ENCODE measurements at places on chromosomes 2 and 18.
A peak's percentile ranks its signal among the peaks of the same experiment; 100 is the strongest.

DNA sequence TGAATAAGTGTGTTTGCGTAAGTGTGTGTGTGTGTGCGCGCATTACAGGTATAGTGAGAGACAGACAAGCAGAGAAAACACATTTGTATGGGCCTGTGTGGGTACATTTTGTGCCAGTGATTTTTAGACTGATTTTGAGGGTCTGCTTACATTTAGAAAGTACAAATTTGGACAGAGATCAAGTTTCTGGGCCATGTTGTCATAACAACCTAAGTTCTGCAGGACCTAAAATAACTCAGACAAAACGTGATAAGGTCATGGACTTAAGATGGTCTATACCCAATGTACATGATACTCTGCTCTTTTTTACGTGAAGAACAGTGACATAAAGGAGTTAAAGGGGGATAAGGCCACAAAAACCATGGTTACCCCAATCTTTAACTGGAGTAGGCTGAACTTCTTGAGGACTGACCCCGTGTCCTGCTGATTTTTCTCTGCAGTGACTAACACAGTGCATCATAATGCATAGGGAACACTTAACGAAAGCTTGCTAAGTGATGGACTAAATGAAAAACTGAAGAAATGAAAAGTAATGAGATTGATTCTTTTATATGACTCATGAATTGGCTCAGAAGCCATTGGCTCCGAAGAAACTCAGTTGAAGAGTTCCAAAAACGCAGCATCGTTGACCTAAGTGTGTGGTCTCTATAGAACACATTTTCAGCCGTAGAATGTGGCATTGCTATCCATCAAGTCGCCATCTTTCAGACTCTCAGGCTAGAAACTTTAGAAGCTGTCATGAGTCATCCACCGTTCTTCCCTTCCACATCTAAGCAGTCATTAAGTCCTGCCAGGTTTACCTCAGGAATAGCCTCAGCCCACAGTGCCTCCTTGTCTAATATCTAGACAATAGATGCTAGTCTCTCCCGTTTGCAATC, 61.6 kb upstream of the NCOA1 start:
- no peak for DNase-seq

DNA sequence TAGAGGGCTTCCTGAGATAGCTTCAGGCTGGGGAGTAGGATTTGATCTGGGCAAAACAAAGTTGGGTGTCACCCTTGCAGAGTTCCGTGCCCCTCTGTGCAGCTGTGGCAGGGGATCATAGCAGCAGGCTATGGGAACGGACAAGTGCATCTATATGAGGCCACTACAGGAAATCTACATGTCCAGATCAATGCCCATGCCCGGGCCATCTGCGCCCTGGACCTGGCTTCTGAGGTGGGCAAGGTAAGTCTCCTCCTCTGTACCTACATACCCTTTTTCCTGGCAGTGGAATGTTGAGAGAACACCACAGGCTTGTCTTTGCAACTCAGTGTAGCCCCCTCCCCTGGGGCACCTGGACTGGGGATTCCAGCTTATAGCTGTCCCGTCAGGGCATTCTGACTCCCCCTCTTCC, 3.5 kb downstream of the WDR54 start:
- DNase-seq, result no peak

- DNase-seq, result no peak
These were observed 1621.3 kb downstream of the SUCLG1 start for GRCh38 chr2:82837588-82838304.

DNA sequence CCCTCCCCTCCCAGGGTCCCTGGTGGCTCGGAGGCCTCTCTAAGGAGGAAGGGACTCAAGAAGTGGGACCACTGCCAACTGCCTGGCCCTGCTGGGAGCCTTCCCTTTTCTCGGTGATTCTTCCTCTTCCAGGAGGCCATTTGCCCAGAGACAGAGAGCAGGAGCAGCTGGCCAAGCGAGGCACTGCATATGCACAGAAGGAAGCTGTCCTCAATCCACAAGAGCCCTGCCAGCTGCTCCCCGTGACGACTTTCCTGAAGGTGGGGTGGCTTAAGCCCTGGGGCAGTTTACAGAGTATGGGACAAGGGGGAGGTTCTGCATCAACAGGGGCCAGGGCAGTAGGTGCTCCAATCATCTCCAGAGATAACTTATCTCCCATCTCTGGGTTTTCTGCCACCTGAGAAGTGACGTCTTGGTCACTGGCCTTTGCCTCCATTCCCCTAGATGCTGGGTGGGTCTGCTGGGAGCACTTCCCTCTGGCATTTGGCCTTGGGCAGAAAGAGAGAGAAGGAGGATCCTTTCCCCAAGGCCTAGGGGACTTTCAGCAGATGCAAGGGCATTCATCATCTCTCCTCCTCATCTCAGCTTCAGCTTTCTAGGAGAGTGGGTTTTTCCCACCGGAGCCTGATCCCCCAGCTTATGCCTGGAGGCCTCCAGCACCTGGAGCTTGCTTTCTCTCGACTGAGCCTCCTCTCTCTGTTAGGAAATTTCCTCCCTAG, 28.5 kb downstream of the CIB4 start:
- DNase-seq, result peak; percentile 47

GRCh38 chr2:101307503-101307902, 998 bp downstream of the RNF149 start:
- DNase-seq, result no peak
